ENCODE measurements at places on chromosomes 1 and 21.

DNA sequence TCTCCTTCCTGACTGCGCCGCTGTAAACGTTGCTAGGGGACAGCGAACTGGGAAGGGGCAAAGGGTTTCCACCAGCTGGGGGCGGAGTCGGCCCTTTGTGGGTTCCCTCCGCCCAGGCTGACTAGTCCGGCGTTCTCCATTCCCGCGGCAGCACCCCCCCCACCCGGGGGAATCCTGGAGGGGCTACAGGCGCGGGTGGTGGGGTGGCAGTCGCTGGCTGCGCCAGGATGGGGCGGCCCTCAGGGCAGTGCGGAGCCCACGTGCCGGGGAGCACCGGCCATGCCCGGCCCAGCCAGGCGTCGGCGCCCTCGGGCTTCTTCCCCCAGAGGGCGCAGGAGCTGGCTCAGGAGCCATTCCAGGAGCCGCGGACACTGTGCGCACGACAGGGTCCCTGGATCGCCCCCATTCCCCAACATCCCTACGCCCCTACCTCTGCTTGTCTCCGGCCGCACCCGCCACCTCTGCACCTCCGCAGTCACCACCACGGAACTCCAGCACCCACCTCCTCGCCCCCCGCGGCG, 476 bp downstream of the BATF3 start:
- peak; percentile 73 for DNase-seq

DNA sequence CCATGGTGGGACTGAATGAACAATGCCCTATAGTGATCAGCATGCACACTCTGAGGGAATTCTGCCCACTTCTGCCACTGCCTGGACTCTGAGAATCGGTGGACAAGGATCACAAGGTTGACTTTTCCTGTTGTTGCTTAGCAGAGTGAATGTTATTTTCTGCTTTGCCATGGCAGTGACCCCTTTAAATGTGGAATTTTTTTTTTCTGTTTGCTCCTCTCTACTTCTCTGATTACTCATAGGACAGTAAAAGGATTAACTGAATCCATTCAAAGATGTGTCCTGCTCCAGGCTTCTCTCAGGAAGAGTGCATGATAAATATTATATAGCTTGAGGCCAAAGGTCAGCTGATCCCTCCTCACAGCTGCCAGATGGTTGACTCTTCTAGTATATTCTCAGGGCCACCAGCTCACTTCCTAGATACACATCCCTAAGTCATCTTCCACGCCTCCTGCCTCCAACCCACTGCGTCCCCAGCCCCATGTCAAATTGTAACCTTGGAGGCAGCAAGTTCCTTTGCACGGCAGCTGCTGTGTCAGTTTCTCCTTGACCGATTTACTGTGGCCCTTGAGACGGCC, 74.0 kb upstream of the RALGPS2 start:
- no peak for DNase-seq

DNA sequence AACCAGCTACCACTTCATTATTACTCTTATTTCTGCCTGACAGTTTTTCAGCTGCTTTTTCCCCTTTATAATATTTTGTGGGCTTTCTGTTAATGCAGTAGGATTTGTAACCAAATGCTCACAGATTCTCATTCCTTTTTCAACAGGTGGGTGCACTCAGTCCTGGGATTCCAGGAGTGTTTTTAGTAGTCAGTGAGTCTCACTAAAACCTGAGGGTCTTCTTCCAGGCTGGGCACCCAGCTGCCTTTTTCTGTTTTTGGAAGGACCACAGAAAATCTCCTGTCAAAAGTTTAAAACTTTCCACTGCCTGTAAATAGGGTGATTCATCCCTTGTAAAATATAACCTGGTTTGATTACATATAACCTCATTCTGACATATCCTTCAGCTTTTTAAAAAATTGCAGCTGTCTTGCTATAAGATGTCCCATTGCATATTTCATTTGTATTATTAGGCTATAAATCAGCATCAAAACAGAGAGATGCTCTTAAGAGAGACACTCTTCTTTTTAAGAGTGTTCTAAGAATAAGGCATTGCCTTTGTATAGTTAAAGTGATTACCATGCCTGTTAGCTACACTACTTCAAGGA, 16.8 kb upstream of the CEP350 start:
- no peak for DNase-seq

DNA sequence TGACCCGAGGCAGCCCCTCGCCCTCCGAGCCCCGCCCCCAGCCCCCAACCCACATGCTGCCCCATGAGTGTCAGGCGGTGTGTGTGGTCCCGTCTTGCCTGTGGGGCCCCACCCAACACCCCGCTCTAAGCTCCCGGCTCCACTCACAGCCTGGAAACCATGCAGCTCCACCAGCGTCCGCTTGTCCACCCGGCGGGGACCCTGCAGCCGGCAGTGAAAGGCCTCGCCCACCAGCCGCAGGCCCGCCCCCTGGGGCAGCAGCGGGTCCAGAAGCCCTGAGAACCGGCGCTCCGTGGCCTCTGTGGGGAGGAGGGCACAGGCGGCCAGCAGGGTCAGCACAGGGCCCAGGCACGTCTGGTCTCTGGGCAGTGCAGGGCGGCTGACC, 2.7 kb downstream of the C1QTNF12 start:
- DNase-seq = no peak

GRCh38 chr1:201781437-201781836, 47.5 kb upstream of the IPO9 start:
- no peak for DNase-seq

DNA sequence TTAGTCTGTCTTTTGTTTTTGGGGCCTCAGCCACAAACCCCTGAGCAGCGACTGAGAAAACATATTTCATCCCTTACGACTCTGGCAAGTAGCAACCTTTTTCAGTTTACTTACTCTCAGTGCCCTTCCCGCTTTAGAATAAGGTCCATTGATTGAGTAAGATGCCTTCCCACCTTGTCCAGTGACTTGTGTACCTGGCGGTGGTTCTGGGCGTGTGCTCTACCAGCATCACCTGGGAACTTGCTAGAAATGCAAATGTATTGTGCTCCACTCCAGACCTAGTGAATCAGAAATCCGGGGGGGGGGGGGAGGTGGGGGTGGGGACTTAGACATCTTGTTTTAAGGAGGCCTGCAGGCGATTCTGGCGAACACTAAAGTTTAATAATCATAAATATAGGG, 72.1 kb downstream of the S1PR1 start:
- no peak for DNase-seq

GRCh38 chr1:209101106-209101505, 482.4 kb upstream of the CAMK1G start:
- DNase-seq = no peak

- DNase-seq = peak; percentile 13
Observed at GRCh38 chr1:224929335-224930237, at the start of gene DNAH14. Gene DNAH14, plus strand, starts transcription at chr1:224929675. Its CDS starts 23,028 bp downstream, at chr1:224952703.
